ENCODE measurements at places on chromosomes 3 and 15. TPM values are rescaled to one million over a fixed set of nuclear protein-coding genes. Genes with fewer than 3 reads are reported as not detected.

The TRAK1 gene
- total RNA-seq = 6.0 TPM

DNA sequence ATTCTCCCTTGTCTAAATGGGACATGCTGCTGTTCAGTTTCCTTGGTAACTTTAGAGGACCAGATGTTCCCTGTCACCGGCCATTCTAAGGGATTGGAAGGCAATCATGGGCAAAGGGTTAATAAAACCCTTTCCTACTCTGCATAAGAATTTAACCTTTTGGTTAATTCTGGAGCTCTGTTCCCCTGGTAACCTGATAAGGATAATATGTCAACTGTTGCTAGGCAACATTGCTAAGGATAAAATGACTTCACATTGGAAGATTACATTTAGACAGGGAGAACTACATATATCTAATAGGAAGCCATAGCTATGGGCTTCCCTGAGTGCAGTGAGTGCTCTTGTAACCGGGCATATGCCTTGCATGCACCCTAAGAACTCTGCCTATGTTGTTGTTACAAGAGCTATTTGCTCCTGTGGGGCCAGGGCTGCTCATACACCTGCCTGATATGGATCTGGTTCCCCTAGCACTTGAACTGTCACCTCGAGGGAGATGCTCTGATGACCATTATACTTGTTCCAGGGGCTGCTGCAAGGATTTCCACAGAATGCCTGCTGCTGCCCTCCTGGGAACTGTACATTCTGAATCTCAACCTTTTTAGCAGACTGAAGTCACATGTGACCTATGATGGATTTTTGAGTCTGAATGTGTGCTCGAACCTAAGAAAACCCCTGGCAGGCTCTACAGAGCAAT, 326.3 kb upstream of the PDZRN3 start:
- DNase-seq = no peak

- DNase-seq = no peak
Measured at GRCh38 chr15:47422881-47423665, 294.2 kb upstream of the SEMA6D start.

GRCh38 chr15:69390575-69390974, 23.6 kb upstream of the KIF23 start:
- no peak for DNase-seq

DNA sequence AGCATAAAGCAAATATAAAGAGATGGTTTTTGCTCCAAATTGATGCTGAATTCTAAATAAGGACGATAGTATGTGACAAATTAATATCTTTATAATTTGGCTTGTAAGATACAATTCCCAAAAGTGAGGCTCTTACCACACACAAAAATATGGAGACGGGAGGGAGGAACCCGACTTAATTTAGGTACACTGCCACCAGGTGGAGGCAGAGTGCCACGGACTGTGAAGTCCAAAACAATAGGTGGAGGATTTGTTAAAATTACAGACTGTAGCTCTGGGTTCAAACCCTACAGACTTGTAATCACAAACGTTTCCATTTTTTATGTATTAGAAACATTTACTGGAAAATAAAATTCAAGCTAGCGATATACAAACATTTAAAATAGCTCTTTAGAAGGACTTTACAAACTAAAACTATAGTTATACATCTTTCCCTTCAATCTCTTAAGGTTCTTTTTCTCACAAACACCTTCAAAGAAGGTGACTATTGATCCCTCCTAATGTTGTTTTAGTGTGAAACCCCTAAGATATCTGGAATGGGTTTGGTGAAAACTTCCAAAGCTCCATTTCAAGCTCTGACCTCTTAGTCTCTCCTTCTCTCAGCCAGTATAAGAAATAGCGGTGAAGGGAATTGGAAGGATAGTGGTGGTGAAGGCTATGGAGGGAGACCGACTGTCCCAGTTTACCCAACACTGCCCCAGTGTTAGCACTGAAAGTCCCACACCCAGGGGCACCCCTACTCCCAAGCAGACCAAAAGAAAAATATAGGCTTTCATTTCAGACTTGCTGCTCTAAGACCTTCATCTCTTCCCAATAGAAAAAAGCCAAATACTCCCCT, 89.7 kb downstream of the AQP9 start:
- peak; percentile 70 for DNase-seq

DNA sequence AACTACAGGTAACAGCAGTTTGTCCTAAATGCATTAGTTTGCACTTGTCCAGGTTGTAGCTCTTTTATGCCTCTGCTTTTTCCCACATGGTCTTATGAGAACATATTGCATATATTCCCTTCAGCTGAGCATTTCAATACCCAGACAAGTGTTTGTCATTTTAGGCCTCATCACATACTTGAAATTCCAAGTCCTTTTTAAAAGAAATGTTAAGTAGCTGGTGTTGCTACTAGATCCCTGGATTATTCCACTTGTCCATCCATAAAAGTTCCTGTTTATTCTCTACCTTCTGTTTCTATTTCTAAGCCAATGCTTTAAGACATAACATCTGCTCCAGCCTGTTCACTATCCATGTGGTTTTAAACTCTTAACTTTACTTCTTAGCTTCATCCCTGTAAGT, 128.4 kb downstream of the NECTIN3 start:
- DNase-seq = no peak

- no peak for DNase-seq
Measured at GRCh38 chr15:75641603-75642002, 1.6 kb upstream of the IMP3 start.

DNA sequence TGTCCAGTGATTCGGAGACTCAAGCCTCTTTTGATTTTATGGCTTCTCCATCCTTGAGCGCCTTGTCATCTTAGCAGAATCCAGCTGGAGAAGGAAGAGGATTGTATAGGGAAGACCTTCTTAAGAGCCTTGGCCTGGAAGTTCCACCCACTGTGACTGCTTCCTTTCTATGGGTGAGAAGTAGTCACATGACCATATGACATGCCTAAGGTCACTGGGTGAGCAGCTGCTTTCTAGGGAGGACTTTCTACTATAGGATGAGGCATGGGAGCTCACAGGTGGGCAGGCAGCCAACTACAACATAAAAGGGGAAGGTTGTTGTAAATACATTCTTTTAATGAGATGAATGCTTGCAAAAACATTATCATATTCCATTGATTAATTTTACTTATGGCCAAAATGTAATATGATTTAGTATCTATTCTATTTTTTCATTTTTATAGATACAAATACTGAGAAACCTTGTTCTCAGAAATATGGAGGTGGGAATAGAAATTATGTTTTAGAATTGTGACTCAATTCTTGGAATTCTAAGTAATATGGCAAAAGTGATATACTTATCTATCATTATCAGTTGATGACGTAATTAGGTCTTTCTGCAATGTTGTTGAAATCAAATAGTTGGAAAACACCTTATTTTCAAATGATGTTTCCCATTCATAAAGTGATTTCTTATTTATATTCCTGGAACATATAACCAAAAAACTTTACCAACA, 53.6 kb upstream of the MINAR1 start:
- no peak for DNase-seq

The MESP2 gene
- total RNA-seq = not detected

DNA sequence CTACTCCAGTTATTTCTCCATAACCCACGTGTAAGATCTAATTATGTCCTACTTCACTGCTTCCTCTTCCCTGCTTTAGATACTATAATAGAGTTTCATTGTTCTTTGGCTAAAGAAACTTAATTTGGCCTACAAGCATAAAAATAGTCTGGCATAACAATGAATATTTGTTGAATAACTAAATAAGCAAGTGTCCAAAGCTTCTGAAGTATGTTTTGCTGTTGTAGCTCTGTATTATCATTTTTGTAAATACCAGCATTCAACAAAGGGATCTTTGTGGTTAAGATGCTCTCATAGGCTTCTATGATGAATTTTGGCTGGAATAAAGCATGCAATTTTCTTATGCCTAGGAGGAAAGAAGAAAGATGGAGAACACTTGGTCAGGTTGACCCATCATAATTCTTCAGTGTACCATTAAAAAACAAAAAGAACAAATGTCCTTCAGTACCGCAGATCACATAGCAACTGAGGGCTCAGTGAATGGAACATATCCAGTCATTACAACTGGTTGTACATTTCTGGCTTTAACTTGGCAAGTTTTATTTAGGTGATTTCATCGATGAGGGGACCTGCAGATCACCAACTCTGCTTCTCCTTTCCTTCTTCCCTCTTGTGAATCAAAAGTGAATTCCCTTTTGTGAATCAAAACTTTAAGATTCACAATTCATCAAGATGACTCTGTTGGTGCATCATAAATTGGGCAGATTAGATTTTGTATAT, 465.9 kb upstream of the TGFBR2 start:
- no peak for DNase-seq

The GOLGA8O gene
- not detected for total RNA-seq

The CD80 gene
- total RNA-seq = not detected

The CCDC9B gene
- total RNA-seq = 4.6 TPM

DNA sequence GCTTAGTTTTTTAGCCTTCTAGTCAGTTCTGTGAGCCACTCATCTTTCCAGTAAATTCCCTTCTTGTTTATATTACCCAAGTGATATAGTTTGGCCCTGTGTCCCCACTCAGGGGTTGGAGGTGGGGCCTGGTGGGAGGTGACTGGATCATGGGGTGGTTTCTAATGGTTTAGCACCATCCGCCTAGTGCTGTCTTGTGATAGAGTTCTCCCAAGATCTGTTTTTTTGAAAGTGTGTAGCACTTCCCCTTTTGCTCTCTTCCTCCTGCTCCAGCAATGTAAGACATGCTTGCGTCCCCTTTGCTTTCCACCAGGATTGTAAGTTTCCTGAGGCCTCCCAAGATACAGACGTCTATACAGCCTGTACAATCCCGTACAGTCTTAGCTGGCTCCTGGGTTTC, 53.7 kb upstream of the INO80 start:
- DNase-seq = no peak

The FGF7 gene
- total RNA-seq = 3.6 TPM

- peak; percentile 13 for DNase-seq
Measured at GRCh38 chr3:42535981-42536784, 33.7 kb downstream of the VIPR1 start.

- peak; percentile 95 for DNase-seq
Measured at GRCh38 chr3:152258448-152259393, 10.0 kb upstream of the MBNL1 start.

The LSMEM2 gene
- total RNA-seq = not detected

GRCh38 chr3:37481982-37482381, 307.6 kb upstream of the LRRFIP2 start:
- DNase-seq = no peak

The GOLGA6B gene
- not detected for total RNA-seq

DNA sequence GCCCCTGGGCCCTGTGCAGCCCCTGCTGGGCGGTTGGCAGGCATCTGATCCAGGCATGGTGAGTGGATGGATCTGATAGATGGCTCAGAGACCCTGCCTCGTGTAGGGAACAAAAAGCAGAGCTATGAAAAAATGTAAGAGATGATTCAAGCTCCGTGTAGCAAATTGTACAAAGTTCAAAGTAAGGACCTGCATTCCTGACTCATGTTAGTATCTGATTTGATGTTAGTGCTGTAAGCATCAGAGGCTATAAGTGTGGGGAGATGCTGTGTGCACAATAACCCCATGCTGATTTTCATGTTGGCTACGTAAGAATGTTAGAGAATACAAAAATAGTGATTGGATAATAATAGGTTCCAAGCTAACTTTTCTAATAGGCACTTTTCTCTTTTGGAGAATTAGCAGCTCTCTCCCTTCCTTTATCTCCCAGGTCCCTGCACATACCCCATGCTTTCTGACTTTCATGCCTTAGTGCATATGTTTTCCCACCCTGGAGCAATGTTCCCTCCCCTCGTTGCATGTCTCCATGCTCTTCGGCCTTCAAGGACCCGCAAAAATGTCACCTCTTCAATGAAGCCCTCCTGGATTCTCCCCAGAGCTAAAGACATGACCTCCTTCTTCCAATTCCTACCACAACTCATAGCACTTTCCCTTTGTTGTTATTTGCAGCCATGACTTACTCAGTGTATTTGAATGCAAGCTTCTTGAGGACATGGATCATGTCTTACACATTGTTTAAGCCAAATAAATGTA, 1.6 kb downstream of the CCR9 start:
- no peak for DNase-seq

The TRAT1 gene
- not detected for total RNA-seq

The TYRO3 gene
- total RNA-seq = 18.8 TPM

The CCDC14 gene
- total RNA-seq = 27.0 TPM

DNA sequence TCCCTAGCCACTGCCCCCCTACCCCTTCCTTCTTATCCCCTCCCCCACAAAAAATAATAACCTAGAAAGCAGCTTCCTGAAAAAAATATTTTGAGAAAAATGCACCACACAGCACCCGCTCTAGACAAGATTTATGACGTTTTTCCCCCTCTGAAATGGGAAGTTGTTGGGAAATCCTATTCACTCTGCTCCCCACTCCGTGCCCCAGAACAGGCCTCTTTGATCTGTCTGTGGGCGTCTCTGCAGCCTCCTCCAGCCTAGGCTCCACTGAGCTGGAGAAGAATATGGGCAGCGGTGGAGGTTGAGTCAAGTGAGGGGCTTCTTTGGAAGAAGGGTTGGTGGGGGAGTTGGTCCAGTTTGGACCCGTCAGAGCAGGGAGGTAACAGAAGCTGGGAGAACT, 28.5 kb upstream of the POLG start:
- DNase-seq = no peak

DNA sequence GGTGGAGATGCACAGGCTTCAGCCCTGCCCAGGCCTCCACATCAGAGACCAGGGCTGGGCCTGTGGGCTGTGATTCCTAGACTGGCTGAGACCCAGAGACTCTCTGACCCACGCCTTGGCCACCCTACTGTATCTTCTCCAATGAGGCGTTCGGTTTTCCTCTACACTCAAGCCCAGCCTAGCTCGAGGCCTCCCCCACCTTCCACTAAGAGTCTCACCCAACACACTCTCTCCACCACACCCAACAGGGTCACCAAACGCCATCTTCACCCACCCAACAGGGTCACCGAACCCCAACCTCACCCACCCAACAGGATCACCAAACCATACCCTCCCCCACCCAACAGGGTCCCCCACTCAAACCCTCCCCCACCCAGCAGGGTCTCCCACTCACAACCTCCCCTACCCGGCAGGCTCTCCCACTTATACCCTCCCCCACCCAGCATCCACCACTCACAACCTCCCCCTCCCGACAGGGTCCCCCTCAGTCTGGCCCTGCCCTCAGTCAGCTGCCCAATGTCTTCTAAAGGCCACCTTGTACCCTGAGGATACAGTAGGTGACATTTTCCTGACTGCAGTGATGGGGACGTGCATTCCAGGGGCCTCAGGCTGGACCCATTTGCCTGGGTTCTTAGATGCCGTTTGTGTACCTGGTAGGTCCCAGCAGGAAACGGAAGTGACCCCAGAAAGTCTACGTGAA, 20.4 kb downstream of the CFAP100 start:
- DNase-seq = no peak

GRCh38 chr15:25690673-25691543, 172.2 kb downstream of the ATP10A start:
- DNase-seq = peak; percentile 29

- no peak for DNase-seq
Measured at GRCh38 chr3:110966966-110967663, 104.5 kb upstream of the NECTIN3 start.

GRCh38 chr3:182940266-182940808, 40.0 kb downstream of the DCUN1D1 start:
- no peak for DNase-seq

GRCh38 chr15:43376017-43376705, 5.3 kb downstream of the TUBGCP4 start:
- peak; percentile 17 for DNase-seq

- no peak for DNase-seq
Measured at GRCh38 chr3:170164717-170165116, 16.8 kb downstream of the PHC3 start.

The DENND4A gene
- 7.2 TPM for total RNA-seq

Measured in H4 (cell line).